ENCODE measurements at places on chromosomes 6 and 20.

GRCh38 chr6:14046476-14047068 lies 71.0 kb upstream of the CD83 start:
- DNase-seq = no peak

DNA sequence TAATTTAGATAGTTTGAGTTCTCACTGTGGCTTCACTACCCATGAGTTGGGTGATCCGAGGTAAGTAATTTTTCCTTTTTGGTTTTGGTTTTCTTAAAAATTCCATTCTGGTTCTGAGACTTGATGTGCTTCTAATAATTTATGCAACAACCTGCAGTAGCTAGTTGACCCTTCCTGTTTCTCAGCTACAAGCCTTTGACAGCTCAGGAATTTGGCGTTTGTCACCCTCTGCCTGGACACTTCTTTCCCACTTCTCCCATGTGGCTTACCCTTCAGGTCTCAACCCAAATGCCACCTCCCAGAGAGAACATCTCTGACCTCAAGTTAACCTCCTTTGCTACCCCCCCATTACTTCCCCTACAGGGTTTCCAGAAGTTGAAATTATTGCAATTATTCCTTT lies 49.7 kb upstream of the TSHZ2 start:
- DNase-seq = no peak

DNA sequence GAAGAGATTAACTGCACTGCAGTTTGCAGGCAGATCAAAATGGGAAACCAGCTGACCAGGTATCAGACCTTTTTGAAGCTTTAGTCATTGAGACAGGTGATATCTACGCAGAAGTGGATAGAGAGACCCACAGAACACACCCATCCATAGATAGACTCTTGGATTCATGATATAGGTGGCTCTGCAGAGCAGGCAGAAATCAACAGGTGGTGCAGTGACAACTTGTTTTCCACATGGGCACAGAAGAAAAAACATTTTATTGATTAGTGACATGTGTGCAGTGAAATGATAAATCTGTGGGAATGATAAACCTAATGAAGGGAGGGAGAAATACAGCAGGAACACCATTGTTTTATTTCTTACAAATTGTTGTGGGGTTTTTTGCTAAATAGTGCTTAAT lies 45.2 kb downstream of the NUDT3 start:
- no peak for DNase-seq

DNA sequence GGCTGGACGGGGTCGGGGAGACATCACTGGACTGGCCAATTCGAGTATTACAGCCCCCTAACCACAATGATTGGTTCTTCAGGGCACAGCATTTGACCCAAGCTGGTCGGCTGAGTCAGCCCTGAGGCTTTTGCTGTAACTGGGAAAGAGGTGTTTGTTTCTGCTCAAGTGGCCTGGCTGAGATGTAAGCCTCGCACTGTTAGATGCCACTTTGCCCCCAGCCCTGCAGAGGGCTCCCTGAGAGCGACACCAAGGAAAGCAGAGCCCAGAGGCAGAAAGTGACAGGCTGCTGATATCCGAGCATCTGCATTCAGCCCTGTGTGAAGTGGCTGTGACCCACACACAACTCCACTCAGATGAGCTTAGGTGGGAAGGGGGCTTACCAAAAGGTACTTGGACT lies 19.4 kb downstream of the ERGIC3 start:
- DNase-seq = no peak

DNA sequence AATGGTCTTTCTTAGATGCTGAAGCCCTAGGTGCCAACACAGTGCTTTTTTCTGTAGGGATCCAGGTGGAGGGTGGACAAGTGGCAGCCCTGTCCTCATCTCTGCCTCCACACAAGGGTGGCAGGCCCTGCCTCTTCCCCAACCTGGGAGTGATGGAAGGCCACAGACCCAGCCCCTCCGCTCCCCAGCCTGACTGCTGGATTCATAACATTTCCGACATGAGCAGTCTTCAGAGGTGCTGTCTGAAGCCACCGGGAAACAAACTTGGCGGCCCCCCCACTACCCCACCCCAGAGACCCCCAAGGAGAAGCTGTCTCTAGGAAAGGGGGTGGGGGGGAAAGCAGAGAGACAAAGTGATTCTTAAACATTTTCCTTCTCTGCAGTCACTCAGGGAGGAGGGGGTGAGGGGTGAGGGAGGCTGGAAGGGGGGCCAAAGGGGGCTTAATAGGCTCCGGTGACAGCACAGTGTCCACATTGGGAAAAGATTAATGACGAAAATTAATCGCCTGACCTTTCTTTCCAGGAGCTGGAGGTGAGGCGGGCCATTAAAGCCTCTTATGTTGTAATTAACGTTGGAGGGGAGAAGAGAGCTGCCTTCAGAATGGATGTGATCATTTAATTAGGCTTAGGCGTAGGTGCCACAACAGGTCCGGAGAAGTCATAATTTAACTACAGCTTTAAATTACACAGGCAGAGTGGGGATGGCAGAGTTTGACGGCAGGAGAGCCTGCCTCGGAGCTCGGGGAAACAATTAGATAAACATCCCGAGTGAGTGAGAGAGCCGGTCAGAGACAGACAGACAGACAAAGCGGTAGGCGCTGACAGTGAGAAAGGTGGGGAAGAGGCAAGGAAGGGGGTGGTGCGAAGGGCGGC lies 76.8 kb upstream of the FOXP4 start:
- DNase-seq = no peak

DNA sequence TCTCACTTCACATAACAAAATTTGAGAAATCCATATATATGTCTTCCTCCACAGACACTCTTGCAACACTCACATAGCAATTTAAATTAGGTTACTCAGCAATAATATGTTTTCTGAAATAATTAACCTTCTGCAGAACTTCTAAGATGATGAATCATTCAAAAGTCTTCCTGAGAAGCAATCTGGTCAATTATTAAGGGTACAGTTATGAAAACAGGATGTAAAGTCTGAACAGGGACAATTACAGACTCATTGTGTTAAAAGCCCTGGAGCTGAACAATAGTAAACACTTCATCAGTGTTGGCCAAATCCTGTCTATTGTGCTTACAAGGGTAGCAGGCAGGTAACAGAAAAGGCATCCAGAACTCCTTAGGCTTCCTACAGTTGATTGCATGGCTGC lies 75.4 kb downstream of the FILIP1 start:
- no peak for DNase-seq

DNA sequence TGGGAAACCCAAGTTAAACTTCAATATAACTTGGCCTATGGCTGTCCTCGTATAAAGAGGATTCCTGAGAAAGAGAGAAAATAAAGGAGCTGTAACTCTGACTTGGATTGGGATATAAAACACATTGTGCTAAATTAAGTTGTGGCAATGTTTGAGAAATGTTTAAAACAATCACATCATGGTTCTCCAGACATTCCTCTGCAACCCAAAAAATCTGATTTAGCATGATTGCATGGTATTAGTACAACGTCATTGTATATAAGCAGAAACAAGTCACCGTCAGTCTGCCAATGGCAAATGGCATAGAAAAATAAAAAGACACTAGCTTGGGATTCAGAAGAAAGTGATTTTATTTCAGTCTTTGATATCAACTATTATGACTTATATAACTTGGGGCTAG lies 140.2 kb upstream of the FAM83B start:
- no peak for DNase-seq

DNA sequence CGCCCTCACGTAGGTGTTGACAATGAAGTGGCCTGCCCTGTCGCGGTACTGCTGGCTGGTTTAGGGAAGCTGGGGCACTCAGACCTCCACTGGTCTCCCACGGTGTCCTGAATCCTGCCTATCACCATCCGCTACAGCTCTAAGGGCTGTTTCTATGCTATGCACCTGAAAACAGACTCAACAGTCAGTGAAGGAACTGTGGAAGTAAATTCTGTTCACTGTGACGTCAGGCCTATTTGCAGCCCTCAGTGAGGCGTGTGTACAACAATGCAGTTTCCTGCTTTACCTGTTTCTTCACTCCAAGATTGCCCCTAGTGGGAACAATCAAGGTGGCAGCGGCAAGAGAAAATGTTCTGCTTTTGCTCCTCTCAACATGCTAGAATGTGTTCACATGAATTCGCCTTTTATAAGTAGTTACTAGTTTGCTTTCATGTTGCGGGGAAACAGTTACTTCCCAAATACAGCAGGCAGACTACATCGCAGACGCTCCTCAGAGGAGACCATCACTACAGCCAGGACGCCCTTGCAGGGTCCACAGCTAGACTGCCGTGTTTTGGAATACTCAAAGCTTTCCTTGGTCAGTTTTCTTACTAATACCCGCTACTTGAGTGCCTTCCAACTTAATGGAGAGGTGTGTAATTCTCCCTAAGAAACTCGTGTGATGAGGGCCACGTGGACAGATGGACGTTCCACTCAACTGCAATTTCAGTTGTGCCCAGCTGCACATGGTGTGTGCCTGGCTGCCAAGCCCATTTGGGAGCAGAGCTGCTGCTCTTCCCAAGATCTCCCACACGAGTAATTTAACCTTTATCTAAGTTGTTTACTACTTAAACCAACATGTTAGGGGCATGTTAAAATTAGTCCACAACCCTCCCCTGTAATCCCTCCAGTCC lies 25.4 kb downstream of the DIDO1 start:
- DNase-seq = no peak

GRCh38 chr6:63487103-63487813 lies 85.0 kb upstream of the LOC128125822 start:
- no peak for DNase-seq

DNA sequence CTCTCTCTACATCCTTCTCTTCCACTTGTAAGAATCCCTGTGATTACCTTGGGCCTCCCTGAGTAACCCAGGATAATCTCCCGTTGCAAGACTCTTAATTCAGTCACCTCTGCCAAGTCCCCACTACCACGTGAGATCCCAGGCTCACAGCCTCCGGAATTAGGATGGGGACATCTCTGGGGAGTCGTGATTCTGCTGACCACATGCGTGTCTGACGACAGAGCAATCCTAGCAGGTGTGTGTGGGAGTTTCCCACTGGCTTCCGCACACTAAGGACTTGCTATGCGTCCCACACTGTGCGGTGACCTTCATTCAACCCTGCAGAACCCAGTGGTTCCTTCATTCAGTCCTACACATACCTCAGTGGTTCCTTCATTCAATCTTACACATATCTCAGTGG lies 11.9 kb downstream of the CDH4 start:
- no peak for DNase-seq

- no peak for DNase-seq
These were observed 253.0 kb downstream of the RFPL4B start for GRCh38 chr6:112600168-112600567.

- DNase-seq = no peak
These were observed 63.2 kb upstream of the BMP2 start for GRCh38 chr20:6704132-6704861.

DNA sequence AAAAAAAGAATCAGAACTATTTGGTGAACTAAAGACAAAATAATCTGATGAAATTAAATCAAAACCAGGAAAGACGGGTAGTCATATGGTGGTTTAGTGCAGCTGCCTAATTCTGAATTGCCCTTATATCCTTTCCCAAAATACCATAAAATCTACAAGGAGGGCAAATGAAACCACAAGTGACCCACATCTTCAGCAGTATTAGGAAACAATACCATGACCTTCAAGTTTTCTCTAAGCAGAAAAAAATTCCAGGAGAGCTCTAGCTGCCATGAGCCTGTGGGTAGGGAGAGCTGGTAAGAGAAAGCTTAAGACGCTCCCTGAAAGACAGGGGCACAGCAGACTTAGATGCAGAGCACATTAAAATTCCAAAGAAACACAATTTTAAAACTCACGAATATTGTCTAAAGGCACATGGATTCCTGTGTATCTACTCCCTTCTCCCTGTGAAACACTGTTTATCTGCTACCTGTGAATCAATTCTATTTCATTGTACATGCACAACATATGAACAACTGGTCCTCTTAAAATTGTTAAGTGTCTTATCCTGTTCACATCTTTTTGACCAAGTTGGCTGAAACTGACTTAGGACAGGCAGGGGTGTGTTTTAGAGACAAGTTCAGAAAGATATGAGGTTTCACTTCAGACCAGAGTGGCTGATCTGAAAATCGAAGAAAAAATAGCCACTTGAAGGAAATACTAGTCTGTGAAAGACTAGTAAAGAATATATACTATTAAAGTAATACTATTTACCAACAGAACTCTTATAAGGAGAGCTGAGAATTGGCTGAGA lies 153.6 kb upstream of the SHLD1 start:
- no peak for DNase-seq

GRCh38 chr20:40519918-40520317 lies 169.1 kb downstream of the MAFB start:
- DNase-seq = no peak

GRCh38 chr6:89750338-89750737 lies 69.3 kb downstream of the MDN1 start:
- DNase-seq = no peak

DNA sequence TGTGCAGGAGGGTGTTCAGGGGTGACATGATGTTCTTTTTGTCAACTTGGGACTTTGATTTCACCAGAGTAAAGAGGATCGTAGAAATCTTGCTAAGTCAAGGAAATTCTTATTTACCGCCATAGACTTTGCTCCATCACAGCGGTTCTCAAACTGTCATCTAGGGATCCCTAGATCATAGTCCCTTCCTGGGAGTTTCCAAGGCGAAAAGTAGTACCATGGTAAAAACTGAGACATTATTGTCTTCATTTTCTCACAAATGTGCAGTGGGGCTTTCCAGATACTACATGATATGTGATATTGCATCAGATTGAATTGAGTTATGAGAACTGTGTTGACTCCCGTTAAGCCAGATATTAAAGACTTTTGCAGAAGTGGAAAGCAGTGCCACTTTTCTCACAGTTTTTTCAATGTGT lies 79.7 kb downstream of the JARID2 start:
- no peak for DNase-seq

- peak; percentile 68 for DNase-seq
These were observed at the start of gene SASH1 for GRCh38 chr6:148342350-148343046. Gene SASH1, plus strand, starts transcription at chr6:148342838. Its CDS starts 230 bp downstream, at chr6:148343068.

DNA sequence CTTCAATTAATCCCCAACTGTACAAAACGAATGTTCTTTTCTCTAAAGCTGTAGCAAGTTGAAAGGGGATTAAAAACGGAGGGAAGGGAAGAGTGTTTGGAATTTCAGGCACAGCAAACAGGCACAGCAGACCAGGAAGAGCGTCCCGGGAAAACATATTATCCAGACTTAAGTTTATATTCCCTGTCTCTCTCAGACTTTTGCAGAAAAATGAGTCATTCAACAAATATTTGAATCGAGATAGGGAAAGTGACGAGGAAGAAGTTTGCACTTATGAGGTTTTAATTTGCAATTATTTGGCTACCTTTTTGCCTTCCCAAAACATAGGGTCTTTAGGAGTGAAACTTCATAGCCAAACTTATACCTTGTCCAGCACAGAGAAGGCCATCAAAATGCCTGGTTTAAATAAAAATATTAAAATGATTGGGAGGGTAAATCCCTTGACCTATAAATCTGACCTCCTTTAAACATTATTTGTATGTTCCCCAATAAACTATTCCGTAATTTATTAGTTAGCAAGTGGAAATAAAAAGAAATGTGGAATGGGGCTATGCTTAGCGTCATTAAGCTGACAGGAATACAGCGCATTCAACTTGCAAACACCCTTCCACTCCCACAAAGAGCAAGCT lies 16.0 kb downstream of the HFE start:
- DNase-seq = no peak

- DNase-seq = no peak
These were observed 34.1 kb upstream of the TIAM2 start for GRCh38 chr6:154960854-154961530.

GRCh38 chr6:37653933-37654565 lies 43.6 kb downstream of the MDGA1 start:
- no peak for DNase-seq

Measured in heart left ventricle (tissue), 16 donors.